ENCODE measurements at places on chromosomes 4 and X.
A peak's percentile ranks its signal among the peaks of the same experiment; 100 is the strongest.

GRCh38 chrX:70421618-70422017, 1.5 kb upstream of the GDPD2 start:
- no peak for DNase-seq

- DNase-seq, result no peak
These were observed 18.3 kb upstream of the ACSL1 start for GRCh38 chr4:184843984-184844554.

DNA sequence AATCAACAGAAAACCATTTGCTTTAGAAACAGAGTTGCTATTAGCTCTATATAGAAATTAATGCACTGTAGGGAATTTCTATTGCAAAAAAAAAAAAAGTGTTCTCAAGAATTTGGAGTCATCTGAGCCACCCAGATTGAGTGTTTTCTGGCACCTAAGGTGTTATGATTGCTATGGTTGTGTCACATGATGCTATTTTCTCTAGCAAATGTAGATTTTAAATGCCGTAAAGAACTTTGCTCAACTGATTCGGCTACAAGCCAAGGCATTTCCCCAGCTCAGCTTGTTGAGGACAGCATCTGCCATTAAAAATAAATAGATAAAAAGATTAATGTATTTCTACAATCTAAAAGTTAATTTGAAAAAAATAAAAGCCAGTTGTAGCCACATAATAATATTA, 712.8 kb downstream of the FAT4 start:
- no peak for DNase-seq

DNA sequence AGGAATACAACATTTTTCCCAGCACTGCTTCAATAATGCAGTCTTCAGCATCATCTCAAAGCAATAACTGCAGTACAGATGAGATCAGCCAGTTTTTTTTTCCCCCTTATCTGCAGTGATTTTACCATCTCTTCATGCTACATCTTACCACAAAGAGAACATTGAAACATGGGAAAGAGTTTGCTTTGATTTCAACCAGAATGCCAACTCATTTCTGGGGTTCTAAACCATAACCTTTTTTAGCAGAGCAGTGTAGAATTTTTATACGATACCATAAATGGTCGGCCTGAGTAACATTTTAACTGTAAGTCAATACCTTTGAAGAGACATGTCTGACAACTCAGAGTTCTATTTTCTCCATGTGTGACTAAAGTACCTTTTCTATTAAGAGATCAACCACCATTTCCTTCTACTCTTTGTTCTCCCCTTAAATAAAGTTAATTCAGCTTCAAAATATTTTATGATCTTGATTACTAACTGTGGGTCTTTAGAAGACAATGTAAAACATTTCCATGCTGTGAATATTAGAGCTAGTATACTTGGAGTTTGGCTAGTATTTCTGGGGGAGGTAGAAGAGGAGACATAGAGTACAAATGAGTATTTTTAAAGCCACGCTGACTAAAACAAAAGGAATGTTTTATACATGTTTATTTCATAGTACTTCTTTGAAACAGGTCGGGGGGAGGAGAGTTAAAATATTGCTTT, 69.1 kb downstream of the TET2 start:
- DNase-seq, result no peak

GRCh38 chr4:164011791-164012190, 517.3 kb downstream of the TMA16 start:
- no peak for DNase-seq

- no peak for DNase-seq
These were observed 33.0 kb downstream of the FRG1 start for GRCh38 chr4:189973646-189974045.

DNA sequence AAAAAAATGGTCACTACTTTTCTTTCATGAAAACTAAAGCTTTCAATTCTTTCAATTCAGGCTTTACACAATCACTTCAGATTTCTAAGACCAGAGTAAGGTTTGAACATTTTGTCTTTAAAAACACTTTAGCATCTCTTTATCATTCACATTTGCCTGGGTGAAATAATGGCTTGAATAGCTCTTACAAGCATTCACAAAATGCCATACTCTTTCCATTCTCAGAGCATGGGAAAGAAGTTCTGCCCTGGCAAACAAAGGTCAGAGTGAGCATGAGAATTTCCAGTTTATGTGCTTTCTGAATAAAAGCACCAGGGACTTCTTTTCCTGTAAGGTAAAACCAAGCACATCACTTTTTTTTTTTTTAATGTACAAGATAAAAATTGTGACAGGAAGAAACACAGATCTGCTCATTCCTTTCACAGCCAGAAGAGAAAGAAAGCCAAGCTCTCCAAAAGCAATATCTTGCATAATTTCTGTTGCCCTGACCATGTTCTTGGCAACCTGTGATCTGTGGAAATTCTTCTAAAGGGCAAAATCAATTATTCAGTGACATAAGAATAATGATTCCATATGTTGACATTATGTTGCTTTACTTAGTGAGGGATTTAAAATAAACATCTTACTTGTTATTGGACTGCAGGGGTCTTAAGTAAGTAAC, 64.8 kb downstream of the CD40LG start:
- no peak for DNase-seq

- DNase-seq, result no peak
These were observed 279.9 kb downstream of the ASMT start for GRCh38 chrX:1894740-1895139.

DNA sequence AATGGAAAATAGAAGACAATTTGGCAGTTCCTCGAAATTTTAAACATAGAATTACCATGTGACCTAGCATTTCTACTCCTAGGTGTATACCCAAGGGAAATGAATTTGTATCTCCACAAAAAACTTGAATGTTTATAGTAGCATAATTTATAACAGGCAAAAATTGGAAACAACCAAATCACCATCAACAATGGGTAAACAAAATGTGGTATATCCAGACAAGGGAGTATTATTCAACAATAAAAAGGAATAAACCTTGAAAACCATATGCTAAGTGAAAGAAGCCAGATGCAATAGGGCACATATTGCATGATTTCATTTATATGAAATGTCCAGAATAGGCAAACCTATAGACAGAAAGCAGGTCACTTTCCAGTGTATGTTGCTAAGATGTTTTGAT, 83.8 kb downstream of the SNX25 start:
- DNase-seq, result no peak

- peak; percentile 15 for DNase-seq
These were observed 391 bp upstream of the PHKA1 start for GRCh38 chrX:72714478-72714916.

DNA sequence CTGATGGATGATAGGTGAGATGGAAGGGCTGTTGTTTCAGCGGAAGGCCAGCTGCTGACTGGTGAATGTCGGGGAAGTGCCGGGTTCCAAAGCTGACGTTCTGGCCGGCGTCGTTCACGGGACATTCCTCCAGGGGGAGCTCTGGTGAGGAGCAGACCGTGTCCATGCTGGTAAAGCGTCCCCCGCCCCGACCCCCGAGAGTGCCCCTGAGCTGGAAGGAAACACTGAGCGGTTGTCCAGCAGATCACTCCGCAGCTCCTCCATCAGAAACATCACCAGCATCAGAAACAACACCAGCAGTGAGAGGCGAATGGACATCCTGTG, 18.6 kb upstream of the ADRA2C start:
- no peak for DNase-seq

- no peak for DNase-seq
These were observed 110.6 kb upstream of the FSTL5 start for GRCh38 chr4:162274354-162274753.

DNA sequence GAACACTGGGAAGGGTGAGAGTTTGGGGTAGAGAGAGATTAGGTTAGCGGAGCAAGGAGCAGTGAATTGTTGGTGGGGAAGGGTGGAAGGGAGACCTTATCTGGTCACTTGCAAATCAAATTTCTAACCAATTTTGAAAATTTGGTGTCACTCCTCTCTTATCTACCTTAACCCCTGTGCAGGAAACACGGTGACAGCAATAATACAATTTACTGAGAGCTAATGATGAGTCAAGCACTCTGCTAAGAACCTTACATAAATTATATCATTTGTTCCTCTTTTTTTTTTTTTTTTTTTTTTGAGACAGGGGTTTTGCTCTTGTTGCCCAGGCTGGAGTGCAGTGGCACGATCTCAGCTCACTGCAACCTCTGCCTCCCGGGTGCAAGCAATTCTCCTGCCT, 116.4 kb downstream of the C4orf51 start:
- no peak for DNase-seq

GRCh38 chr4:113700602-113701150, 60.9 kb downstream of the CAMK2D start:
- DNase-seq, result no peak

- DNase-seq, result no peak
These were observed 557 bp upstream of the ARHGEF6 start for GRCh38 chrX:136781180-136781797.

DNA sequence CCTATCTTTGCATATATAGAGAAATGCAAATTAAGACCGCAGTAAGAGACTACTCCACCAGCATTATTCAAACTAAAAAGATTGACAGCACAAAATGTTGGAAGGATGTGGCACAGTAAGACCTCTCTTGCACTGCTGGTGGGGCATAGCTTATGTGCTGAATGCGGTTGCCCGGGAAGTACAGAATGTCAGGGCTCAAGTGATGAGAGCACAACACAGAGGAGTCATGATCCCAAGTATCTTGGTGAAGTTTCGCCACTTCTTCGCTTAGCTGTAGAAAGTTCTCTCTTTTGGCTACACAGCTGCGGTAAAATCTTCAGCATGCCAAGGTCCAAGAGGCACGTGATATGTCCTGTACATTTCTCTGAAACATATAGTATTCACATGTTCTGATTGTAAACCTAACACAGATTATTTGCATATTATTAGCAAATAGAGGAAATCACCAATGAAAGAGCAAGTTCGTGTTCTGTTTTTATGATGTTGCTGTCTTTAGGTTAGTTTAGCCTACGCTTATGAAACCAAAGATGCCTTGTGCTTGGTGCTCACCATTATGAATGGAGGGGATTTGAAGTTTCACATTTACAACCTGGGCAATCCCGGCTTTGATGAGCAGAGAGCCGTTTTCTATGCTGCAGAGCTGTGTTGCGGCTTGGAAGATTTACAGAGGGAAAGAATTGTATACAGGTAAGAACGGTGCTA, 55.0 kb downstream of the HTT-AS start:
- DNase-seq, result no peak

- DNase-seq, result no peak
These were observed 51.4 kb upstream of the MND1 start for GRCh38 chr4:153292897-153293741.

DNA sequence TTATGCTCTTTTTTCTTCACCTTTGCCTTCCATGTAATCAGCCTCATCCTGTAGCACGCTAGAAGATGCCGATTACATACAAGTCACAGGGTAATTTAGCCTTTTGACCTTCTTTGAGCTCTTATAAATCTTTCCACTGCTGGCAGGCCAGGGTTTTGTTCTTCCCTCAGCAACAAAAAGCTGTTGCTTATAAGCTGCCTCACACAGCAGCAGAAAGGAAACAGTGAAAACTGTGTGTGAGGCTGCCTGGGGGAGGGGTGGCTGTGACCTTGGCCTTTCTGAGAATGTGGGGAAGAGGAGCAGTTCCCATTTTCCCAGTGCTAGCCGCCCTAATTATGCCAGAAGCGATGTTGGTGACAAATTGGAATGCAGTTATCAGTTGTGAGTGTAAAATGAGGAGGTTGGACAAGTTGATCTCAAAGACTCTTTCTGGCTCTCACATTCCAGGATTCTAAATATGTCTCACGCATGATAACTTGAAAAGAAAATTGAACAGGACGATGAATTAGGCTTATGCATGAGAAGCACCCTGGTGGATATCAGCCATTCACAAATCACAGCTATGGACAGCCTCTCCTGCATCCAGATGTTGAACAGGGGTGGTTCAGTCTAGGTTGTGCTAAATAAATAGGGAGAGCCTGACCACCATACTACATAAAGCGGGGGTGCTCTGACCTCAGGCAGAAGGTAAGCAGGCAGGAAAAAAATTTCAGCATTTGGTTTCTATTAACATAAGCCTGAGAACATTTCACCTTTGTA, 25.7 kb downstream of the SLITRK2 start:
- DNase-seq, result no peak

- no peak for DNase-seq
These were observed 75.8 kb upstream of the PCDH18 start for GRCh38 chr4:137608085-137608484.

DNA sequence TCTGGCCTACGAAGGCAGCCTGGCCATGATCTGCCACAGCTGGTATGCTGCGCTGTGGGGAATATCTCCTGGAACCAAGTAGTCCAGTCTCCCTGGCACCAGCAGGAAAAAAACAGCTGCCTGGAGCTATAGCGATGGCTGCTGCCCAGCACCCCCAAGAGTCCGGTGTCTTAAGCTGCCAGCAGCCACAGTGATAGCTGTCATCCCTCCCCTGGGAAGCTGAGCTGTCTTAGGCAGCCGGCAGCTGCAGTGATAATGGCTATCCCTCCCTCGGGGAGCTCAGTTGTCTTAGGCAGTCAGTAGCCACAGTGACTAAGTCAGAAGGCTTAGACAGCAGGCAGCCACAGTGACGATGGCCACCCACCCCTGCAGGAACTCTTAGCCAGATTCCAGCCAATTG, 205.1 kb downstream of the STPG2 start:
- DNase-seq, result no peak

DNA sequence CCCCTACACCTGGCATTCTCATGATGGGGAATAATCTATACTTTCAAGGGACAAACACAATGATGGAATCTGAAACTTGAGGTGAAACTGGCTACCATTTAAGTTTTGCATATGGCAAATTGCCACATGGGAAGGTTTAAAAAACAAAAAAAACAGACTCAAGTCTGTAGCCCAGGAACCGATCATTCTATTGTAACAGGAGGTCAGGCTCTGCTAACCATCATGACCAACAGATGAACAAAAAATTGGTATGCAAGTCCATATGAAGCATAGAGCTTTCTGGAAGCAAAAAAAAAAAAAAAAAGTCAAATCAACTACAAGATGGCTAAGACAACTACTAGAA, 594.3 kb upstream of the DIPK2B start:
- no peak for DNase-seq

DNA sequence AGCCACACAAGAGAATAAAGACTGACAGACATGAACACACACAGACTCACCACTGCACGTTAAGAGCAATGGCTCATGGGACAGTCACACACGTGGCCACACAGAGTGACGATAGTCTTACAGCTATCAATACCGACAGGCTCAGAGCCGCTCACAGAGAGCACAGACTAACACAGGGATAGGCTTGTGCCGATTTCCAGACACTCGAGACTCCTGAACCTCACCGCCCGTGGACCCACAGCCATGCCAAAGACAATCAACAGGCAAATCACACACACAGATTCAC, 716 bp upstream of the SLC38A5 start:
- no peak for DNase-seq

DNA sequence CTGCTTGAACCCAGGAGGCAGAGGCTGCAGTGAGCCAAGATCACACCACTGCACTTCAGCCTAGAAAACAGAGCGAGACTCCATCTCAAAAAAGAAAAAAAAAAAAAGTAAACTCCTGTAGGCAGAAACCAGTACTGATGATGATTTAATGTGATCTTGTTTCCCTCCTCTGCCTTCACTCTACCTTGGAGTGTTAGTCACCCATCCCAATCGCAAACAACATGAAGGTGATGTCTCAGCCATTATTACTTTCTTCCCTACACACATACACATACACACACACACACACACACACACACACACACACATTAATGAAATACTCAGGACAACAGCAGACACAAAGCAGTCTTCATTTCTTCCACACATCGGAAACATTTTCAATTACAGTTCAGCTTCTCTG, 15.6 kb downstream of the XKRX start:
- no peak for DNase-seq
